Right kidney (tissue), 9 donors: ENCODE measurements at places on chromosomes 4 and X.

GRCh38 chr4:147765121-147765529 lies 33.2 kb downstream of the ARHGAP10 start:
- no peak for DNase-seq

- no peak for DNase-seq
Observed at GRCh38 chrX:30874851-30875250, 14.2 kb downstream of the TAB3 start.

DNA sequence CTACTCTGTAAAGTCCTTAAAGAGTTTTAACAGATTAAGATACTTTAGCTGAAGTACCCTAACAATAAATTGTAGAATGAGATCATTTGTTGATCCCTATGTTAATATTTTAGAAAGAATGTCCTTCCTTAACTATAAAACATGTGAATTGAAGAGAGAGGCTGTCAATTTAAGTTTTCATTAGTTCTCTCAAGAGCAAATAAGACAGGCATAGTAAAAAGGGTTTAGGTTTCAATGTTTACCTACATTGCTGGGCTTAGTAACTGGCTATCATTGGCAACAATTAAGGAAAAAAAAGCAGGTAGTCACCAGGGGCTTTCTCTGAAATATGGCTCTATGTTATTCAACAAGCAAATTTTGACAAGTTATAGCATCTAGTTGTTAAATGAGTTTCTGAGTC lies 91.5 kb downstream of the ATRX start:
- no peak for DNase-seq

GRCh38 chr4:37648084-37648817 lies 37.9 kb downstream of the RELL1 start:
- no peak for DNase-seq

GRCh38 chr4:101158134-101158482 lies 189.2 kb downstream of the PPP3CA start:
- no peak for DNase-seq

DNA sequence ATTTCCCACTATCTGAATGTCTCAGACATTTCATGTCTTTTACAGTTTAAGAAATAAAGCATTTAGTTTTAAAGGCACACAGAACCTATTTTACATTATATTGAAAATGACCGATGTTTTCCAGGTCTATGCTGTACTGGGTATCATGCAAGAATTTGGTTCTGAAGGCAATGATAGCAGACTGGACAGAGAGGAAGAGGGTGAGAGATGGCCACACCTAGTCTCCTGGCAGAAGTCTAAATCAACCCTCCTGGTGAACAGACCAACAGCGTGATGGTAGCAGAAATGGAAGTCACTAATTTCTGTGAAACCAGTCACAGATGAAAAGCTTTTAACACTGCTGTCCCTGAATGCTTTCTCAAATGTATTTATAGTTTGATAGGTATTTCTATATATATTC lies 41.9 kb downstream of the MID1 start:
- DNase-seq: no peak

- peak; percentile 6 for DNase-seq
Observed at GRCh38 chr4:165294907-165295306, 32.6 kb upstream of the MSMO1 start.

DNA sequence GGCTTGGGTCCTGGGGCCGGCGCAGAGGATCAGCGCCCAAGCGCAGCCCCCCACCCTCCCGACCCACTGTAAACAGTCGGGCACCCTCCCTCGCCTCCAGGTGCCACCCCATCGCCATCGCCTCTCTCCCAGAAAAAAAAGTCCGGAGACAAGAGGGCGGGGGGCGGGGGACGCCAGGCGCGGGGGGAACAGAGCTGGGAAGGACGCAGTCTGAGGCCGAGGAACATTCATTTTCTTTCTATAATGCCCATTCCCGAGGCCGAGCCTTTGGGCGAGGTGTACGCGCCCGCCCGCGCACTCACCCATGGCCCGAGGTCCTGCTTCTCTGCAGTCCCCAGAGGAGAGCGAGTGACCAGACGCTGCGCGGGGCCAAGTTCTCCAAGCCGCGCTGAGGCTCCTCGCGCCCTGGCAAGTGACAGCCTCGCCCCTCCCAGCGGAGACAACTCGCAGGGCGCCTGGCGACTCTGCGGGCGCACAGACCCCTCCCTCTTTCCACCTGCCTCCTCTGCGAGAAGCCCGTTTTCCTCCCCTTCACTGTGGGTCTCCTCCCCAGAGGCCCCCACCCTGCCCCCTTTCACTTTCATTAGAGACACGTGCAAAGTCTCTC lies 63.5 kb upstream of the WDR17 start:
- DNase-seq: peak; percentile 57
